ENCODE measurements at places on chromosomes 2 and 18.

- peak; percentile 86 for DNase-seq
These were observed 77.5 kb downstream of the EIF2AK3 start for GRCh38 chr2:88549616-88550292.

DNA sequence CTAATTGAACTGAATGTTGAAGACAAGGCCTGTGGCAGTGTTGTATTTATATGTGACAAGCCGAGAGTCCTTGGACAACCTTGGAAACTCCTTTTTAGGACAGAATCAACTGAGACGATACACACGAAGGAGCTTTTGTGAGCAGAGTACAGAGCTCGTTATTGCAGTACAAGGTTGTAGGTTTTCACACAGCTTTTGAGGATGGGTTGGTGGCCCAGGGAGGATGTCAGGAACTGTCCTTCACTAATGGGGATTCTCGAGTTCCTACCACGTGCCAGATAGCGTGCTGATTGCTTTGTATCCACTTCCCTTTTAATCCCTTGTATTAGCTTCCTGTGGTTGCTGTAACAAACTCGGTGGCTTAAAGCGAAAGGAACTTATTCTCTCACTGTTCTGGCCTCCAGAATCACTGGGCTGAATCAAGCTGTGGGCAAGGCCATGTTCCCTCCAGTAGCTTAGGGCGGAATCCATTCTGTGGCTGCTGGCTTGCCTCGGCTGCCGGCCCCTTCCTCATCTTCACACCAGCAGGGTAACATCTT is 20.2 kb downstream of the INPP4A start:
- no peak for DNase-seq

DNA sequence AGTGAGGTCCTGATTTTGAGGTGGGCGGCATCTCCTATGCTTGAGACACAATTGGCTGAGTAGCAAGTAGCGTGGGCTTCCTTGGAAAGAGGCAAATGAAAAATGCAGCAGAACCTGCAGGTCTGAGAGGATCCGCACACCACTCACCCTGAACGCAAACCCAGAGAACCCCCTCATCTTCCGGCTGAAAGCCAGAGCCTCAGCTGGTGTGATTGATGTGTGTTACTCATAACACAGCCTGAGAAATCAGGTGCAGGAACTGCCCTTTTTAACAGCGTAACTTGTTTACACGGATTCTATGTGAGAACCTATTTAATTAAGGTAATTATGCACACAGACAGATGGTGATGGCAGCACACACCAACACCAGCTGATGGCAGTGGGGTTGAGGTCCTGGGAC is 123.4 kb downstream of the MRO start:
- no peak for DNase-seq

- peak; percentile 82 for DNase-seq
These were observed at the start of gene EDAR for GRCh38 chr2:108988796-108989713. EDAR (minus strand) TSS chr2:108989220; CDS start chr2:108931014, 58,206 bp downstream.

DNA sequence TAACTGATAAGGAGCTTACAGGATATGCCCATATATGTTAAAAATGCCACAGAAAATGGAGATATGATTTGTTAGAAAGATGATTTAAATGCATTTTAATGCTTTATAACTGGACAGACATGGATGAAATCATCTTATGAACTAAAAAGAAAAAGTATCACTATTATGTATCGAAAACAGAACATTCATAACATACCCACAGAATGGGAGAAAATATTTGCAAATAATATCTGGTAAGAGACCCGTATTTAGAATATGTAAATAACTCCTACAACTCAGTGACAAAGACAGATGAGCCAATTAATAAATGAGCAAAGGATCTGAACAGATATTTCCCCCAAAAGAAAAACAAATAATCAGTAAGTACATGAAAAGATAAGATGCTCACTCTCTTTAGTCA is 24.3 kb upstream of the MGAT5 start:
- no peak for DNase-seq
